Kidney epithelial cell (primary cell): ENCODE measurements at places on chromosomes 2 and 18.

GRCh38 chr2:18762667-18763066 lies 173.3 kb upstream of the NT5C1B start:
- no peak for DNase-seq

DNA sequence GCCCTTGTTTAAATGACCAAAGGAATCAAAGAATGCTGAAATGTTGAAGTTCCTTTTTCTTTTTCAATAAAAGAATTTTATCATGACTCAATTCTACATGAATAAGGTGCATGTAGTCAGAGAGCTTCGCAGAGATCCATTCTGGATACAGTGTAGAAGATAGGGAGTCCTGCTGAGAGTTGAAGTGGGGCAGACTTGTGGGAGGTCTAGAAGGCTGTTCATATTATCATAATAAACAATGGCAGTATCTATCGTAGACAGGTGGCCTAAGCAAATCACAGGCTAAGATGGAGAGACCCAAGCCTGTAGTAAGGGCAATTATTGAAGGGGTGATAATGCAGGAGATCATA lies 1322.0 kb upstream of the CELF4 start:
- DNase-seq, result no peak

- DNase-seq, result no peak
Observed at GRCh38 chr2:216307496-216307895, 64.8 kb downstream of the MARCHF4 start.

- no peak for DNase-seq
Observed at GRCh38 chr2:240932001-240932723, 26.0 kb downstream of the CROCC2 start.

- no peak for DNase-seq
Observed at GRCh38 chr2:241686324-241686649, 328 bp downstream of the DTYMK start.

- DNase-seq, result no peak
Observed at GRCh38 chr2:70247364-70248180, 856 bp downstream of the TIA1 start.

GRCh38 chr18:64639536-64639935 lies 490.6 kb upstream of the LINC00305 start:
- no peak for DNase-seq

GRCh38 chr2:215658635-215659305 lies 222.9 kb upstream of the FN1 start:
- DNase-seq, result no peak

- peak; percentile 32 for DNase-seq
Observed at GRCh38 chr18:63736876-63737275, 34.1 kb downstream of the SERPINB11 start.

- DNase-seq, result no peak
Observed at GRCh38 chr2:106614511-106615291, 127.5 kb downstream of the CD8B2 start.

DNA sequence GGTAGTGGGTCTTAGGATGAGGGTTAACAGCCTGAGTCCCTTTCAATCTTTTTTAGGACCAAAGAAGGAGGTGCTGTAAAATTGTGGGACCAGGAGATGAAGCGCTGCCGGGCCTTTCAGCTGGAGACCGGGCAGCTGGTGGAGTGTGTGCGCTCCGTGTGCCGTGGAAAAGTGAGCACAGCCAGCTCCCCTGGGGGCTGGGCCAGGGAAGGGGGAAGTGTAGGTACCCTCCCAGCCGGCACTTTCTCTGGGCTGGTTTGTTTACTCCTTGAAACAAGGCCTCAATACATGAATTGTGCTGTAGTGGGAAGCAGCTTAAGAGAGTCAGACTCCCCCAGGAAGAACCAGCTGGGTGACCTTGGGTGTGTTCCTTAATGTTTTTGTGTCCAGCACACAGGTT lies 90.1 kb downstream of the RTN4 start:
- DNase-seq, result no peak

GRCh38 chr2:133104871-133105270 lies 434.9 kb upstream of the LYPD1 start:
- no peak for DNase-seq

DNA sequence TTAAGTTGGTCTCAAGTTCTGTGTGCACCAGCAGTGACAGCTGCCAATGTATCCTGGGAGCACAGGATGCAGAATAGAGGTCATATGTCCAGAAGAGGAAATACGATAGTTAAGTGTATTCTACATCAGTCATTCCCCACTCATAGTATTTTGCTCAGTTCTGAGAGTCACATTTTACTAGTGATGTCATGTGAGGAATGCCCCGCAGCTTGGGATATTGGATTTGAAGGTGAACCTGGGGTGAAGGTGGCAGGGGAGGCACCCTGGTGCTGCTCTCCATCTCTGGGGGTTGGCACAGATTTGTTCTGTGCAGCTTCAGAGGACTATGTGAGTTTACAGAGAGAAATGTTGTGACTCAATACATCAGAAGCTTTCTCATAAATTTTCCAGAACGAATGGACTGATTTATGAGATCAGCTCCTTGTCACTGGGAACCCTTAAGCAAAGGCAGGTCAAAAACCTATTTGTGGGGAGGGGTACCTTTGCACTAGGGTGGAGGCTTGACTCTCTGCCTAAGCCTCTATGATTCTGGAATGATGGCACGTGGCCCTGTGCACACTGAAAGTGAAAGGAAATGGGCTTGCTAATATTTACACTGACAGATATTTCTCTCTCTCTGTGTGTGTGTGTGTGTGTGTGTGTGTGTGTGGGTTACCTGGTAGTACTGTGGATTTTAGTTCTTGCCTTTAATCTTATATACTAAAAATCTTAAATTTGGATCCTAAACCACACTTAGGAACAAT lies 95.9 kb downstream of the NEB start:
- DNase-seq, result no peak

DNA sequence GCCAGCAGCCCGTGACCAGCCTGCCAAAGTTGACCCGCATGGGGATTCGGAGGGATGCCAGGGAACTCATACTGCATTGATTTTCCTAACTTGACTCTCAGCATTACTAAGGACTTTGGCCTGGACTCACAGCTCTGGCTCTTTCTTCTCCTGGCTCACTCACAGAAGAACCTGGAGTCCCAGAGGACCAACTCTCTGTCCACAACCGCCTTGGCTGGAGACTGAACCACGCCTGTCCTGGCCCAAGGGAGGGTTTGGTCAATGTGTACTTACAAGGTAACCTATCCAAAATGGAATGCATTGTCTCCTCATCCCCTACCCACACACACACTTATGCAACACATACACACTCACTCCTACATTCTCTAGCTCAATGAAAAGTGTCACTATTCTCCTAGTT lies 135.6 kb upstream of the KLHL29 start:
- DNase-seq, result no peak

- no peak for DNase-seq
Observed at GRCh38 chr2:179985163-179985820, 21.8 kb downstream of the CWC22 start.

DNA sequence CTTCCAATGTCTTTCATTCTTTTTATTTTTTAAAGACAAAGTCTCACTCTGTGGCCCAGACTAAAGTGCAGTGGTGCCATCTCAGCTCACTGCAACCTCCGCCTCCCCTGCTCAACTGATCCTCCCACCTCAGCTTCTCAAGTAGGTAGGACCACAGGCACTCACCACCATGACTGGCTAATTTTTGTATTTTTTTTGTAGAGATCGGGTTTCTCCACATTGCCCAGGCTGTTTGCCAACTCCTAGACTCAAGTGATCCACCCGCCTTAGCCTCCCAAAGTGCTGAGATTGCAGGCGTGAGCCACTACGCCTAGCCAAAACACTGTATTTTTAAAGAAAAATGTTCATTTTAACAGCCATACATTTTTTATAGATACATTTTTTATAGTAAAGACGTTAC lies 12.7 kb downstream of the GCKR start:
- no peak for DNase-seq

DNA sequence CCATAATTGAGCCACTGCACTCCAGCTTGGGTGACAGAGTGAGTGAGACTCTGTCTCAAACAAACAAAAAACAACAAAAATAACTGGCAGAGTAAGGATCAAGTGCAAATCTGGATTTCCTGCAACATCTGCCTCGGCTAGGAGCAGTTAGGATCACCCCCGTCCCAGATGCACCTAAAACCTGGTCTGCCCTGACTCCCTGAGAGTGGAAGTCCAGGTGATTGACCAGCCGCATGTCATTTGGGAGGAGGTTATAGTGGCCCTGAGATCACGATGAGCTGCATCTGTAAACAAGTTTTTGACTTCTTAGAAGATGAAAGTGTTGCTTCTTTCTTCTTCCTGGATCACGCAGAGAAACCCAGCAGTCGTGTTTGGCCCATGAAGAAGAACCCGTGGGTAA lies 5.0 kb upstream of the ESPNL start:
- DNase-seq, result no peak

DNA sequence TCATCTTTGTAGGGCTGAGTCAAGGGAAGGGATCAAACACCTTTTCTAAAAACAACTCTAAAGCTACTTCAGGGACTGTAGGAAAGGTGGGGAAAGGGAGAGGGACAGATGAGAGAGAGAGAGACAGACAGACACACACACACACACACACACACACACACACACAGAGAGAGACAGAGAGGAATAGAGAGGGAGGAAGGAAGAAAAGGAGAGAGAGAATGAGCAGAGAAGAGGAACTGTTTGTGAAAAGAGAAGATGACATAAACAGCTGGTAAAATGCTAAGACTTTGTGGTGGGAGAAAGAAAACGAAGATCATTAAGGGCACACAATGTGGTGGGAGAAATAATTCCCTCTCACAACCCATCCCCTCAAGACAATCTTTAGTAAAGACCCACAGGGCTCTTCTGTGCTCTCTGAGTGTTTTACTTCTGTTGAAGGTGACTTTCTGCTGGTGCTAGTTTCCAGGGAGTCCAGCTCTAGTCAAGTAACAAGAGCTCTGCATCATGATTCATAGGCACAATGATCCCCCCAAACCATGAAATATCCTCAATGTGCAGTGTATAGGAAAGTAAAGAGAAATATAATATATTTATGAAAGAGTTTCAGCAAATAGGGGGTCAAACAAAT lies 77.2 kb upstream of the STK17B start:
- DNase-seq, result no peak

- no peak for DNase-seq
Observed at GRCh38 chr2:234324116-234324515, 172.8 kb downstream of the ARL4C start.

DNA sequence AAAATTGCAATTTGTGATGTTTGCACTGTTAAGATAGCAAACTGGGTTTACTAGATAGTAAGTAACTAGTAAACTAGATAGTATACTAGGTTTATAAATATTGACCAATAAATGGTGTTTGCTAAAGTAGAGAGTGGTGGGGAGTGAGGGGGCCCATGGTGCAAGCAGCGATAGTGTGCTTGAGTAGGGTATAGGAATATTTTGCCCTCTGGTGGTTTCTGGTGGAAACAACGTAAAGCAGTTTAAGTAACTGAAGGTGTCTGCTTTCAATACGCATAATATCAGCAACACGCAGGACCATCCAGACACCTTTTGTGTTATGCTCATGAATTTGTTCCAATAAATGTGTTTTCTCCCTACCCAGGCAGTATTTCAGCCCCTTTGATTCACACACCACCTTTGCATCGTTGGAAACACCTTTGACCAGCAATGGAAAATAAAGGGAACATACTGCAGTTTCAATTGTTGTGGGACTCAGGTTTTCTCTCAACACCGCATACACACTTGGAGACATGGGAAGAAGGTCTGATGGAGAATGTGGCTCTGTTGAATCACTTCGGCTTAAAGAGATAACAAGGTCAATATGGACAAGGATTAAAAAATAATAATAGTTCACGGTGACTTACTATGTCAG lies 16.7 kb upstream of the STAT1 start:
- DNase-seq, result no peak

DNA sequence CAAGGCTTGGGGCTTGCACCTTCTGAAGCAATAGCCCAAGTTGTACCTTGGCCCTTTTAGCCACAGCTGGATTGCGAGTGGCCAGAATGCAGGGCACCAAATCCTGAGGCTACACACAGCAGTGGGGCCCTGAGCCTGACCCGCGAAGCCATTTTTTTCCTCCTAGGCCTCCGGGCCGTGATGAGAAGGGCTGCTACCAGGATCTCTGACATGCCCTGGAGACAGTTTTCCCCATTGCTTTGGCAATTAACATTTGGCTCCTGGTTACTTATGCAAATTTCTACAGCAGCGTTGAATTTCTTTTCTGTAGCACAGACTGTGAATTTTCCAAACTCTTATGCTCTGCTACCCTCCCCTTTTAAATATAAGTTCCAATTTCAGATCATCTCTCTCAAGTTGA lies 54.5 kb downstream of the MOCOS start:
- DNase-seq, result no peak

DNA sequence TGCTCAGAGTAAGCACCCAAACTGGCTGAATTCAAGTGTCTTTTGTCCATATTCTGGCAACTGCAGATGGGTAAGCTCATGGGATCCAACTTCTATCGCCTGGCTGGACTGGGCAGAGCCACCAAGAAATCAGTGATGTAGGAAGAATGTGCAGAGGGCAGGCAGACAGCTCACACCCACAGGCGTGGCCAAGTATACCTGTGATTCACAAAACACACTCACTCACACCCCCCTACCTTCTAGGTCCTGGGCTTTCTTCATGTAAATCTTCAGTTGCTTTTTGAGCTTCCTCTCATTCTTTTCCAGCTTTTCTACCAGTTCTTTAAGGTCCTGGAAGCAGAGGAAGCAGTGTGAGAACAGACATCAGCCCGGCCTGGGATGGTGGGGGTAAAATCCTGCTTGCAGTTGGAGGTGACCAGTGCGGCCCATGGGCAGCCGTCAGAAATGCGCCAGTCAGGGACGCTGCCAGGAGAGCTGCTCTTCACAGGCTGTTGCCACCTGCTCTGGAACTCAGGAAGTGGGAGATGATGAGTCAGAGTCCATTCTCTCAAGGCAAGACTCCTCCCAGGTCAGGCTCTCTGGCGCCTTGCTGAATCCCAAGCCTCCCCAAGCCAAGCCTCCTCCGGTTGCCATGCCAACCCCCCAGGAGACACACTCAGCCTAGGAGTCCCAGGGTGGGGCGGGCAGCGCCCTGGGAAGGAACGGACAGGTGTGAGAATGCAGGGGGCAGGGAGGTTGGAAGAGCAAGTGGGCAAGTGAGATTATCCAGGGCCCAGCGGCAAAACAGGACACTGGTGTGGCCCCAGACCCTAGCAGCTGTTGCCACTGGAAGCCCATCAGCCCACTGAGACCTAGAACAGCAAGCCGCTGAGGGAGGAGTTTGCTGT lies 36.2 kb upstream of the ACAA2 start:
- peak; percentile 98 for DNase-seq

- no peak for DNase-seq
Observed at GRCh38 chr18:77079954-77080682, 52.5 kb downstream of the MBP start.

DNA sequence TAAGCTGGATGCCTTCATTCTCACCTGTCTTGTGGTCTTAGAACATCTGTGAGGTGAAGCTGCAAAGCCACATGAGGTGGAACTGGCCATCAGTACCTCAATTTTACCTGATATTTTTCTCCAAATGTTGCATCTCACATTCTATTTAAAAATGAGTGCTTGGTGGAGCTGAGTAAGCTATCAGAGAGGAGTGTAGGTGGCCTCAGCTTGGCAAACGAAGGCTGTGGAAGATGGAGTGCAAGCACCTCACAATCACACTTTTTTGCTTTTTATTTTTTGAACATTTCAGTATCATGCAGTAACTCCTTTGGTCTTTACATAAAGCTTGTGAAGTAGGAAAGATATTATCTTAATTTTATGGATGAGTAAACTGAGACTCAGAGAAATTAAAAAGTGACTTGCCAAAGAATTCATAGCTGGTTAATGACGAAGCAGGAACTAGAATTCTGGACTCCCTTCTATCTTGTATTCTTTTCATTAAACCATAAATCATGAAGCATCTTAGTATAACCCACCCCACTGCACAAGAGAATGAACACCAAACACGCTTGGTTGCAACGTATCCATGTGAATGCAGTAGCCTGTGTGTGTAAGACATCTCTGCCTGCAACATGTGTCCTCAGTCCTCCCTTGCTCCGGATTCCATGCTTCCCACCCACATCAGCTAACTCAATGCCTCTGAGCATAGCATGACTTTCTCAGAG lies 27.2 kb downstream of the C2orf49 start:
- no peak for DNase-seq
